HTR-8/SVneo (cell line): ENCODE measurements at places on chromosomes 5 and 9.

GRCh38 chr5:141618030-141618803, 583 bp downstream of the DIAPH1 start:
- peak; percentile 41 for DNase-seq

- no peak for DNase-seq
Measured at GRCh38 chr9:1871626-1872419, 143.3 kb upstream of the SMARCA2 start.

DNA sequence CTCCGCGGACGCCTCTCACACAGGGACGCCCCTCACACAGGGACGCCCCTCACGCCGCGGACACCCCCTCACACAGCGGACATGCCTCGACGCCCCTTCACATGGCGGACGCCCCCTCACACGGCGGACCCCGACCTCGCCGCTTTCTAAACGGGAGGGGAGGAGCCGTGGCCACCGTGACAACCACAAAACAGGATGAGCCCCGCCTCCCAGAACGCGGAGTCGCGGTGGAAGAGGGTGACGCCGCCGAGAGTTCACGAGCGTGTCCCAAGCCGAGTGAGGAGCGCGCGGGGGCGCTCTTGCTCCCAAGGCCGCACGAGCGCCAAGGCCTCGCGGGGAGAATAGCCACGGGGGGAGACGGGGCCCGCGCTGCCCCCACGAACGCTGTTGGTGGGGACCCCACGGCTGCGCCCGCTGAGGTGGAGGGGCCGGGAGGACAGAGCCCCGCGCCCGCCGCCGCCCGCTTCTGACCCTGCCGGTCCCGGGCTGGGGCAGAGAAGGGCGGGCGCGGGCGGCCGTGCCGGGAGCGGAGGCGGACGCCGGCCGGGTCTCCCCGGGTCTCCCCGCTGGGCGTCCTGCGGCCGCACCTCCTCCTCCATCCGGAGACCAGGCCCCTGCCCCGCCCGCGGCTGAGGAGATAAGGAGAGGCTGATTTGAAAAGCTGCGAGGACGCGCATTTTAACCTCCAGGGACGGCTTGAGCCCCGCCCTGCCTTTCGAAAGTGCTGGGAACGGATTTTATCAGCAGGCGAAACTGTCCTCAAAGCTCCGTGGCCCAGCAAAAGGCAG, 3.9 kb upstream of the NKD2 start:
- no peak for DNase-seq

- no peak for DNase-seq
Measured at GRCh38 chr9:98071737-98072136, 15.2 kb downstream of the NANS start.

DNA sequence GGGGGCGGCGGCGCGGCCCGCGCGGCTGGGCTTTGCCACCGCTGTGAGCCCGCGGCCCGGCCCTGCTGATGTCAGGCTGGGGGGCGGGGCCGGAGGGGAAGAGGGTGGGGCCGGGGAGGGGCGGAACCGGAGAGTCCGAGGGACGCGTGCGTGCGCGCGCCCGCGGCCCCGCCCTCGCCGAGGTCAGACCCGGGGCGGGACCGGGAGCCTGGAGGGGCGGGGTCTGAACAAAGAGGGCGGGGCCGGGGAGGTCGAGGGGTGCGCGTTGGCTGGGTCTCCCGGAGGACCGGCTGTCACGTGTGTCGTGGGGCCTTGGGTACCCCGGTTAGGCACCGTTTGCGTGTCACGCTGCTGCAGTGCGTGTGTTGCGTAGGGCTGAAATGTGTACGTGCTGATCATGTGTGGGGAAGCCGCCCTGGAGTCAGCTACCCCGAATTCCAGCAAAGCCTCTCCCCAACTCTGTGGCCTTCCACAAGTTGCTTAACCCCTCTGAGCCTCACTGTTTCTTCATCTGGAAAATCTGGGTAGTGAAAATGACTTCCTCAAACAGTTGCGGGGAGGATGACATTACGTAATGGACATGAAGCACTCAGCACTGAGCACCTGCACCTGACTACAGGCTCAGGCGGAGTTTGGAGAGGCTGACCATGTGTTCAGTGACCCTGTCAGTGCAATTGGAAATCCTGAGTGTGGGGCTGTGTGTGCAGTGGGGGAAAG, at the start of gene RALGDS:
RALGDS (minus strand) TSS at position 43 of the 717 bp plus-strand sequence. CDS start 86 bp downstream, outside the sequence.
- peak; percentile 75 for DNase-seq

DNA sequence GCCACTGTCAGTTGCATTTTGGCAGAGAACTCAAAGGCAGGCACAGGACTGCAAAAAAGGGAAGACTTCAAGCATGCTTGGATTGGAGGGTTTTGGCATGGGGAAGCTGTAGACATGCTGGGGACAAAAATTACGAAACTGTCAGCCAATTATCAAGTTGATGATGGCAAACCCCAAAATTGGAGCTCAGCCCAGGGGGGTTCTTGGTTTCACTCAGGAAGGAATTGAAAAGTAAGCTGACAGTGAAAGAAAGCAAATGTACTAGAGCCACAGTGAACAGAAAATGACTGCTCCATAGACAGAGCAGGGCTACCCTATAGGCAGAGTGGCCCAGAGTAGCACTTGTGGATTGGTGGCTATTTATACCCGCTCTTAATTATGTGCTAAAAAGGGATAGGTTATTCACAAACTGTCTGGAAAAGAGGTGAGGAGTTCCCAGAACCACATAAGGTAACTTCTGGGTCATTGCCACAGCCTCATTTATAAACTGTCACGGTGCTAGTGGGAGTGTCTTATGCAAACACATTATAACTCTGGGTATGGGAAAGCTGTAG, 14.6 kb upstream of the CFAP95 start:
- no peak for DNase-seq

- DNase-seq: peak; percentile 10
Measured at GRCh38 chr5:166979307-166979895, 1312.0 kb upstream of the WWC1 start.

DNA sequence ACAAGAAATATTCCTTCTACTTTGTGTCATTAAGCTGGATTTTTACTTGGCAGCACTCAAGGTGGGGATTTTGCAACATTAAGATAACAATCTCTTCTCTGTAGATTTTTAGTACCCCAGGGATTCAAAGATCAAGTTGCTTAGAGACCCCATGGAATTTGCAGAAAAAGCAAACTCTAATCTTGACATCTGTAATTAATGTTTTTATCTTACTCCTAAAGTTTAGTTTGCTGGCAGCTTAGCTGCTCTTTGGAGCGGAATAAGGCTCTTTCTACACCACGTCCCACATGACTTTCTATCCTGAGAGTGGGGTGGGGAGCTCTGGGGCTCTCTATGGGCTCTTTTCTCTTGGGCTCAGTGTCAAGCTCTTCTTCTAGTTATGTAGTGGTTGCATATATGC, 21.7 kb upstream of the SPDL1 start:
- DNase-seq: no peak

GRCh38 chr9:36276781-36277181, 18.5 kb upstream of the GNE start:
- peak; percentile 82 for DNase-seq

DNA sequence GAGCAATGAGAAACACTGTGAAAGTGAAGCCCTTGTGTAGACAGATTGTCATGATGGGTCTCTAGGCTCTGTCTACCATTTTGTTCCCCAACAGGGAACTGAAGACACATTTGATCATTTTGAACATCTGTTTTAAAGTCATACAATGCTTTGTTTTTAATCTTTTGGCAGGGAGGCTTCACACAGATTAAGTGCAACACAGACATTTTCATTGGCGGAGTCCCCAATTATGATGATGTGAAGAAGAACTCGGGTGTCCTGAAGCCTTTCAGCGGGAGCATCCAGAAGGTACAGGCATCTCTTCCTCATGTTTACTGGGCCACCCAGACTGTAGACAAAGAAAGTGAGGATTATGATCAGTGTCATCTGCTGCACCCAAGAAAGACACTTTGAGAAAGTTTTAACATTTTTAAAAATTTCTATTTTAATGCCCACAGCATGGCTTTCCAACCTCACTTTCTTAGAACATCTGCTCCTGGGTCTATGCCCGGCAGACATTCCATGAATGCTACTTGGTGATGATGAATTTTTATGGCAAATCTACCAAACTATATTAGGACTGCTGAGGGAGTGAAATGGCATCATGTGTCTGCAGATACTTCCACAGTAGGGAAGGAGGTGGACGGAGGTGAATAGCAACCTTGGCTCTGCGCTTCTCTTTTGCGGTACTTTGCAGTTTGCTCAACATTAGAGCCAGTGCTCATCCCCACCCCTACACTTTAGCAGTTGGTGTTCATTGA, 121.3 kb downstream of the LIFR start:
- no peak for DNase-seq

GRCh38 chr9:84397151-84397728, 56.7 kb upstream of the SLC28A3 start:
- DNase-seq: peak; percentile 44

DNA sequence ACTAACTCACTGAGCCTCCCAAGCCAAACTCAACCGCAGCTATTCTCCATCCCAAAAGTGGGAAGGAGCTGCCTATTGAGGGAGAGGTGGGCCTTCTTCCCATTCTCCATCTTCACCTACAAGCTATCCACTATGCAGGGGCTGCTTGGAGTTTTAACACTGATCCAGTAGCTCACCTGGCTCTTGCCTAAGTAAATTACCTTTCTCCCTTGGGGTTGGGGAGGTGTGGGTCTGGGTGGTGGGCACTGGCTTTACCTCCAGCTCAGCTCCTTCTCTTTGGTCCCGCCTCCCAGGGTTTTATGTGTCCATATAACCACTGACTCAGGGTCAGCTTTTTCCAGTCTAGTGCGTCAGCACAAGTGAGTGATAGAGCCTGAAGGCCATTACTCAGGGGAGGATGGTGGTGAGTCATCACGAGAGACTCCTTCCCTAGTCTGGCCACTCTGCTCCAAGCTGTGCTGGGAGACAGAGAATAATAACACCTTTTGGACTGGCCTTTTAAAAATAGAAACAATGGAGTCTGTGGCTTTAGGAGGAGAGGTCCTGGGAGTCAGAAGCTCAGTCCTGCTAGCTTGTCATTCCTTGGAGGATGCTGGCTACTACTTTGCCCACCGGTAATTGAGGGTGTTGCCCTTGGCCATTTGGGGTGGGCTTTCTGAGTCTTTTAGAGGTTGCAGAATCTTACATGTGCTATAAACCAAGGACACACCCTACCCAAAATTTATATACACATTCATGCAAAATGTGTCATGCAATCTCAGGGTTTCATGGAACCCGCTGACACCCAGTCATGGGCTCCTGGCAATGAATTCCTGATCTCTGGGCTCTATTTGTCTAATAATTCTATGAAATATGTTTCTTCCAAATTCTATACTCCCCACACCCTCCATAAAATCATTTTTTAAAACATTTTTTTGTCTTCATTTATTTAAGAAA, 35.6 kb upstream of the ATP6V1G1 start:
- DNase-seq: peak; percentile 95

DNA sequence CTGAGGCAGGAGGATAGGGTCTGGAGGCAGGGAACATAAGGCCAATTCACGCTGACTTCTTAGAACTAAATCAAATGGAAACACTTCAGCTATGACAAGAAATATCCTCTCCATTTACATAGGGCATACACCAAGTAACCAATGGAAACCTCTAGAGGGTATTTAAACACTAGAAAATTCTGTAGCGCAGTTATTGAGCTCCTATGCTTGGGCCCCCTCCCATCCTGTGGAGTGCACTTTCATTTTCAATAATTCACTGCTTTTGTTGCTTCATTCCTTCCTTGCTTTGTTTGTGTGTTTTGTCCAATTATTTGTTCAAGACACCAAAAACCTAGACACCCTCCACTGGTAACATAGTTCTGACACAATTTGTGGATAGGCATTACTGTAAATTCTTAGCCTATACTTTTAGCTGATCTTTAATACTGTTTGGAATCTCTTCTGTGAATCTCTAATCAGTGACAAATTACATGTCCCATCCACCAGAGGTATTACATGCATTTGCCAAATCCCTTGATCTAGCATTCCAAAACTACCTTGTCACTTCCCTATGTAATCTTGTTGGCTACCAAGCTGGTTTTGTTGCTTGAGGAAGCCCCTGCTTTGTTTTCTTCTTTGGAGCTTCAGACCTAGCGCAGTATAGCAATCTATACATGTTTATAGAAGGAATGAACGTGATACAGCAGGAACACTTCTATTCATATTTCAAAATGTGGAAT, 61.6 kb downstream of the ST8SIA4 start:
- DNase-seq: no peak

DNA sequence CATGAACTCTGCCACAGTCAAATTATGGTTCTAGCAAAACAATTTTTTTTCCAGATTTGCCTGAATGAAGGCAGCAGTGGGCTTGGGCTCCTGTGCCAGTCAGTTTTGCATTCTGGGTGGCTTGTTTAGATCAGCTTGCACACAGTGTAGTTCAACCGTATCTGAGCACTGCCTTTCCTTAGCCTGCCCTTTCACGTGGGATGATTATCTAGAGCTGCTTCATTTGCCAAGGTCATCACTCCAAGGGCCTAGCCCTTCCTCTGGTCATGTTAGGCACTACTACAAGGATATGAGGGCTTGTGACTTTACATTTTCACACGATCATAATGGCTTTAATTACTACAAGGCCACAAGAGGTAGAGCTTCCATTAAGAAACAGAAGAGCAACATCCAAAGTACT, 150.6 kb upstream of the EFNA5 start:
- no peak for DNase-seq

DNA sequence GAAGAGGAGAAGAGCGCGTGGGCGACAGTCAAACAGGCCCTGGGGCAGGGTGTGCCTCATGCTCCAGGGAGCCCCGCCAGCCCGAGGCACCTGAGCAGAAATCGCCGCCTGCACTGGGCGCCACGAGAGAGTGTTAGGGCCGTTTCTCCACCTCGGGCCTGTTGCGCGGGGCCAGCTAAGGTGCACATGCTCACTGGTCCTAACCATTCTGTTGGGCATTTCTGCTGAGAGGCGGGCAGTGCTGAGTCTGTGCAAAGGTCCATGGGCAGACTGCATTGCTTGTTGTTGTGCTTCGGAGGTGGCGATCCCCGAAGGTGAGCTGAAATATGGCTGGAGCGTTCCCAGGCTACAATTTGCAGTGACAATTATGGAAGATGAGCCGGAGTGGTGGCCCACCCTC, 367.8 kb upstream of the SPATA31A5 start:
- DNase-seq: no peak

DNA sequence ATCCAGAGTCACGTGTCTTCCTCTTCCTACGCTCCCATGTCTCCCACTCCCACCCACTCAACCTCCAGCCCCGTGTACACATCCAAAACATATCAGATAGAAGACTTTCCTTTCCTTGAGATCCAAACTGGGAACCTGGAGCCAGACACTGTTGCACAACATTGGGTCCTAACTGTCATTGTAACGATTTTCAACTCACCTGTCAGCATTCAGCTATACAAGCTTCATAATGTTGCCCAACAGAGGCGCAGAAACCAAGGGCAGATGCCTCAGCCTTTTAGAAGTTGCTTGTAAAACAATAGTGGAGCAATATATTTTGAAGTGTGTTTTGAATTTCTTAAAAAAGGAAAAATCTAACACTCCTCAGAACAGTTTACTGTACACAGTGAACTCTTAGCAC, 84.9 kb upstream of the GLIS3 start:
- no peak for DNase-seq

DNA sequence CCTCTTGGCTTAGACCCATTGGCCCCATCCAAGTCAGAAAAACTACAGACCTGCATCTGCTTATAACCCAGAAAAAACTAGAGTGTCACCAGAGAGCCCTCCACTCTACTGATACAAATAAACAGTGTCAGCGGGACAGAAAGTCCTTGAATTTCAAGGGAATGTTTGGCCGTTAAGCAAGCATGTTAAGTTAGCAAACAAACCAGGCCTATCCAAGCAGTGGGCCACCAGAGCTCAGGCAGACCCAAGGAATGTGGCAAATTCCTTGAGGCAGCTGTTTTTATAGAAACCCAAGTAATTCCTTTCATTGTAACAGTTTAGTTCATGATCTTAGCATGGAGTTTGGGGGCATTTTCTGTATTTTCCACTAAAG, 70.9 kb downstream of the PRLR start:
- no peak for DNase-seq
